GM23248 (cell line): ENCODE measurements at places on chromosomes 5 and 9.
A peak's percentile ranks its signal among the peaks of the same experiment; 100 is the strongest.

DNA sequence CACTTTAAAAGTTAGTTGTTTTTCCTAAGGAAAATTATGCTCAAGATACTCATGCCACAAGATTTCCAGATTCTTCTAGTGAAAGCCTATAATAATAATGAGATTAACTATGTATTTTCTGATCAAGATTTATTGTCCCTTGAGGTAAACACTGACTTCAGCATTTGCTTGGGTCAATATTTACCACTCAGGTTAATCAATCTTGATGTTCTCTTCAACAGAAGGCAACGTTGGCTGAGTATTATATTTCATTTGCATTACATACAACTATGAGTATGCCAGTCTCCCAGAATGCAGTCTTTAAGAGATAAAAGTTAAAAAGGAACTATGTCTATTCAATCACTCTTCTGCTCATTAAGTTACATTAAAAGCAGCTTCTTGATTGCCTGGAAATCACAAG, 115.6 kb downstream of the GPR21 start:
- no peak for DNase-seq

DNA sequence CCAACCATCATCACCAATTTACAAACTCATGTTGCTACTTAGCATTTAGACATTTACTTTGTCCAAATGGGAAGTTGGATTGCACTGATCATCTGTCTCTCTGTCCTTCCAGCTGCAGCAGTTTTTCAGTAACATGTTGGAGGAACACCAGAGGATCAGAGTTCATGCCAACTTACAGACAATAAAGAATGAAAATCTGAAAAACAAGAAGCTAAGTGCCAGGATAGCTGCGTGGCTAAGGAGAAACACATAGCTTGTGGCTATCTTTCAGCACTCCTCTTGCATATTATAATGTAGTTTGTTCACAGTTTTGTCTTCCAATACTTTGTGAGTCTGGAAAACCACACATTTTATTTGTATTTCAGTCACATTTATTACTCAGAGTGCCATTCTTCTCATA, 6.4 kb upstream of the ARL14EPL start:
- DNase-seq: no peak

DNA sequence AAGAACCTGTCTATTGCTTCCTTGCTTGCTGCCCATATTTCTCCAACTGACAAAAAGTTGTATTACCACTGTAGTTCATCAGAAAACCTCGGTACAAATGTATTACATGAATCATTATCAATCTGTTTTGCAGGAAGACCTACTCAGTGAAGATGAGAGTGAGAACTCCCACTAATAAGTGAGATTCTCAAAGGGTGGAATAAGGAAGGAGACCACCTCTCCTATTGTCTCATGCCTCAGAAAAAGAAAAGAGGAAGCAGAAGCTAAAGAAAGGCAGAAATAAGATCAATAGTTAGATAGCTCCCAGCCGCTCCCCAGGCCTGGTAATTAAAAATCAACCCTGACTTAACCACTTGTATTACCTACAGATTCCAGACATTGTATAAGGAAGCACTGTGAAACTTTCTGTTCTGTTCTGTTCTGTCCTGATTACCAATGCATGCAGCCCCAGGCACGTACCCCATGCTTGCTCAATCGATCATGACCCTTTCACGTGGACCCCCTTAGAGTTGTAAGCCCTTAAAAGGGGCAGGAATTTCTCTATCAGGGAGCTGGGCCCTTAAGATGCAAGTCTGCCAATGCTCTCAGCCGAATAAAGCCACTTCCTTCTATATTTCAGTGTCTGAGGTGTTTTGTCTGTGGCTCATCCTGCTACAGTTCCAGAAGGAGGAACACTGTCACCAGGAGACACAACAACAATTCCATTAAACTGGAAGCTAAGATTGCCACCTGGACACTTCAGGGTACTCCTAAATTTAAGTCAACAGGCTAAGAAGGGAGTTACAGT, 152.5 kb upstream of the COX7C start:
- no peak for DNase-seq

DNA sequence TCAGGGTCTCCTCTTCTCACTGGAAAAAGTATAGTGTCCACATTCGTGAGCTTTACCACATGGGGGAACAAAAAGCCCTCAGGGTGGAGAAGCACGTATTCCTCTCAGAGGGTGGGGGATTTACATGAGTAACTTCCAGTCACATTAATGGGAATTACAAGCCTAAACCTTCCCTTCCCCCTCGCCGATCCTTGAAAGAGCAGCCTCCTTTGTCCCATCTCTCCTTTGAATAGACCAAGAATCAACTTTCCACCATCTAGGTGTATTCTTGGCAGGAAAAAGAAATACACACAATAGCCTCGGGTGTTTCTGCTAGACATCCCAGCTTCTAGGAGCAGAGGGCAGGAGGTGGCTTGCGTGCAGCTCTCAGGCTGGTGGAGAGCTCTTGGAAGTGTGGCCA, 144.4 kb downstream of the ZNF462 start:
- no peak for DNase-seq

DNA sequence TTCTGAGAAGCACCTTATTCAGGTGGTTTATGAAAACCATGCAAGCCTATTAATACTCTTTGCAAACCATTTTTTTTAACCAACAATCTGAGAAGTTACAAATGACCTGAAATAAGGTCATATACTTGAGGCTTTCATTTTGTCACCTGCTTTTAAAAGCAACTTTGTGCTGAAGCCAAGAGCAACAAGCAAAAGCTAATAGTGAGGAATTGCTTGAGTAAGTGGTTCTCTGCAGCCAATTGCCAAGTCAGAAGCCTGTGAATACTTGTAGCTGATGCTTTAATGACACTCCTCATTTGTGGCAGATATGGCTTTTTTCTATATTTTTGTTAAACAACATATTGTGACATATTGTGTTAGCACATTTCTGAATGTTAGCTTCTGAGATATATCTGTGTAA, 126.7 kb upstream of the ZNF608 start:
- DNase-seq: no peak

GRCh38 chr5:59187857-59188256, 605.0 kb downstream of the RAB3C start:
- peak; percentile 49 for DNase-seq
